ENCODE measurements at places on chromosomes 16 and 17.
A peak's percentile ranks its signal among the peaks of the same experiment; 100 is the strongest.

DNA sequence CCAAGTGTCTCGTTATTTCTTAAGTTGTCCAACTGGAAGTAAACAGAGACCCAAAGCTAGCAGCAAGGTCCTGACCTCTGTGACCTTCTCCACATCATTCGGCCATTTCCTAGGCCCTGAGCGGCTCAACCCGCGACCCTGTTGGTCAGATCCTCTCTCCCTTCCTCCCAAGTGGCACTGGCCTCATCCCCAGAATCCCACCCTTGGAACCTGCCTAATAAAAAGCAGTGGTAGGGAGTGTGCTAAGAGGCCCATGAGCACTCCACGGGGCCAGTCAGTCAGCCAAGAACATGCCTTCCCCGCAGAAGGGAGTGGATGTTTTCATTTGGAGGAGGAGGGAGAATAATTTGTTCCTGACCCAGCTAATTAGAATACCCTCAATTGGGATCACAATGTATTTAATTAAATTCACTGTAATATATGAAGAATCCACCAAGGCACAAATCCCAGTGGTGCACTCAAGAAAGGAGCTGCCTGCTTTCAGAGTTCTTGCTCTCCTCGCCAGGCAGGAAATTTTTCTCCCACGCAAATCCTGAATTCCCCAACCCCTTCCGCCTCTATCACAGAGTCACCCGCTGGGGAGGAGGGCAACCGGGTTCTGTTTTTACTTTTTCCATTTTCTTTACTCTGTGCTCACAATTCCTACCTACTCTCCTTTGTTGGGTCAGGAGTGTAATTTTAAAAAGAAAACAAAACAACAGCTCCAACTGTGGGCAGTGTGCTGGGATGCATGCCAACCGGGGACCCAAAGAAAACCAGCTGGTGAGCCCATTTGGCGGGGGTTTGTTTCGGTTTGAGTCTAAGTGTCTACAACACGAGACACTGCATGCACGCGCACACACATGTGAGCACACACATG, 153.4 kb downstream of the ZFHX3 start:
- DNase-seq: no peak

- no peak for DNase-seq
Measured at GRCh38 chr17:77117415-77117814, 23.4 kb upstream of the SEC14L1 start.

DNA sequence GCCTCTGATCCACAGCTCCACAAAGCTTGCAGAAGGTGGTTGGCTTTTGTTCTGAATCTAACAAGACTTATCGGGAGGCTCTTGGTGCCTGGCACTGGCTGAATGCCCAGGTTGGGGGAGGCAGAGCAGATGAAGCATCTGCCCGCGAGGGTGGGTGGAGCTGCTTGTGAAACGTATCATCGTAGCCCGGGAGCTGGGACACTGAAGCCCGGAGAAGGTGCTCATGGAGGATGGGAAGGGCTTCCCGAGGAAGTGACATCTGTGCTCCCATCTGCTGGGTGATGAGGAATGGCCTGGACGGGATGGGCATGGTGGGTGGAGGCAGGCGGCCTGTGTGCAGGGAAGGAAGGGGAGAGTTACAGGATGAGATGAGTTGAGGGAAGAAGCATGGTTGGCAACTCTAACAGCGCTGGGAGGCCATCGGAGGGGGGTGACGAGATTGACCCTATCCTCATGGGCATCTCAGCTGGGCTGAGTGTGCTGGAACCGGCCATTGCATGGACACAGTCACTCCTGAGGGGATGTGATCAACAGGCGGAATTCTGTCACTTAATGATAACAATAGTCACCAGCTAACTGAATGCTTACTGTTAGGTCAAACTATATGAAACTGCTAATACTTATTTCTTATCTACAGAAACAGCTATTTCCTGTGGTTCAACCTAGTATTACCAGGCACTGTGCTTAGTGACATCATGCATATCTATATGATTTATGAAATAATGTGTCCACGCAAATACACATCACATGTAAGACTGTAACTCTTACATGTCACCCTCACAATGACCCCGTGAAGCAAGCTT, 102.7 kb downstream of the ABCC6 start:
- no peak for DNase-seq

GRCh38 chr17:43627653-43628052, 34.1 kb downstream of the MEOX1 start:
- no peak for DNase-seq

GRCh38 chr16:898761-899682, 71.8 kb downstream of the LMF1 start:
- no peak for DNase-seq

GRCh38 chr17:74276051-74276476, 2.0 kb downstream of the DNAI2 start:
- DNase-seq: no peak

DNA sequence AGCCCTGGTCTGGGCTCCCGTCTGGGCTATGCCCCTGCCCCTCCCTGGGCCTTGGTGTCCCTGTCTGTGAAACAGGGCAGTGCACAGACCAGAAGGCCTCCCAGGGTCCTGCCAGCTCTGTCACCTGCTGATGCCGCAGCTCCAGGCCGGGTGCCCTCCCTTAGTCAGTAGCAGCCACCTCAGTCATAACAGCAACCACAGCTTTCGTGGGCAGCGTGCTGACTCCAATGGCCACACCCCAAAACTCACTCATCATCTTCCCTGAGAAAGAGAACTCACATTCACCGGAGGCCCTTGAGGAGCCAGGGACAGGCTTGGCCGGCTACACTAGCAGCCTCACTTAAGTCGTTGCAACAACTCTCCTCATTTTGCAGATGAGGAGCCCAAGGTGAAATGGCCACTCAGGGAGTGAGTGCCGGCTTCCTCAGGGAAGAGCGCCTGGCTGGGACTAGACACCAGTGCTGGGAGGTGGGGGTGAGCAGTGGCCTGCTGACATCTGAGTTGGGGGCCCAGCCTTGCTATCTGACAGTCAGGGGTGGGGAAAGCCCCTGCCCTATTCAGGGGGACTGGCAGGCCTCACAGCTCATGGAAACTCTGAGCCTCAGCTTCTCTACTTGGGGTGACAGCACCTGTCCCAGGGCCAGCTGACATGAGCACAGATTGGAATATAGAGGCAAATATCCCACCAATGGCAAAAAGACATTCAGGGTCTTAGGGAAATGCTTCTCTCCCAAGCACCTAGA, 22.6 kb downstream of the SLC5A10 start:
- DNase-seq: peak; percentile 66

DNA sequence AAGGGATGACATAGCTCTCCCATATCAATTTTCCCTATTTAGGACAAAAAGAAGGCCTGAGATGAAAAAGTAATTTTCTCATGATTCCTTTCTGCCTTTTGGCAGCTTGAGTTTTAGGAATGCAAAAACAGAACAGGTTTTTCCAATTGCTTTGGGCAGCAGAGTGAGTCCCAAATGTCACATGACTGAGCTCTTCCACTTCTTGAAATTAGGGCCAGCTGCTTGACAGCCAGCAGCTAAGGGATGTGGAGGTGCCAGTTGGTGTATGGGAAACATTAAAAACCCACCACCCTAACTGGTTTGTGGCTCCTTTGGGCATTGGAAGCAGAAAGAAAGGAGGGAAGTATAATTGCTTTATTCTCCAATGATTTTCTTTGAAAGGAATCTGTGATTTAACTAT, 133.8 kb upstream of the FAM20A start:
- no peak for DNase-seq

DNA sequence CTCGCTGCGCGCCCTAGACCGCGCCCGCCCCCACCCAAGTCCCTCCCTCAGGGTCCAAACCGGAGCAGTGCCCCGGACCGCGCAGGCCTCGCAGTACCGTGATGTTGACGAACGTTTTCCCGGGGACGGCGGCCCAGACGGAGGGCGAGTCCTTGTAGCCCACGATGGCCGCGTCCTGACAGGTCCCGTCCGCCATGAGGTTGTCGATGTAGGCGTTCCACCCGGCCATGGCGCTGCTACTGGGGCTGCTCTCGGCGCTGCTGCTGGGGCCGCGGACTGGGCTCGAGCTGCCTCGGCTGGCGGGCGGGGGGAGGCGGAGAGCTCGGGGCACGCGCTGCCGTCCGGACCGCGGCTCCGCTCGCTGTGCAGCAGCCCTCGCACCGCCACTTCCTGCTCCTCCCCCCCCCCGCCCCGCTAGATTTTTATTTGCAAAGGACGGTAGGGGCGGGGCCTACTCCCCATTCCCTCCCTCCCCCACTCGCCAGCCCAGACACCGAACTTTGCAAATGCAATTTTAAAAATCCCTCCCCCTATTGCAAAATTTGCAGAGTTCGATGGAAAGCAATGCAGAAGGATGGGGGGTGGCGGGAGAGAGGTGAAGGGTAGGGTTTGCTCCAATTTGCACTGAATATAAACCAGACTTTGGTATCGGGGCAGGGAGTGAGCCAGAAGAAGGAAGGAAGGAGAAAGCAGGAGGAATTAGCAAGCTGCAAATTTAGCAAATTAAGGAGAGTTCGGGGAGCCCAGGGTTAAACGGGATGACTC, at the start of gene PFN1:
TSS of gene PFN1 (minus strand) at position 365 of the 765 bp plus-strand sequence. CDS start at position 229, 136 bp downstream.
- peak; percentile 92 for DNase-seq

DNA sequence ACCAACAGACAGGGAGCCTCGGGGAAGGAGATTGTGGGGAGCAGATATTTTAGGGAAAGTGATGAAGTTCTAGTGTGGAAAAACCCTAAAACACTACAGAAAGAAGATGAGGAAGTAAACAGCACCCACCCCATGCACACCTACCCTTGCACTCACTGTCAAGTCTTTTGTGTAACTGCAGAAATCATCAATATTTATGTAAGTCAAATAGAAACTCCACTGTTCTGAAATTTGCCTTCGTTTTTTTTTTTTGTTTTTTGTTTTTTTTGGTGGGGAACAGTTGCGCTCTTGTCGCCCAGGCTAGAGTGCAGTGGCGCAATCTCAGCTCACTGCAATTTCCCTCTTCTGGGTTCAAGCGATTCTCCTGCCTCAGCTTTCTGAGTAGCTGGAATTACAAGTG, 273.4 kb downstream of the CPPED1 start:
- DNase-seq: no peak

DNA sequence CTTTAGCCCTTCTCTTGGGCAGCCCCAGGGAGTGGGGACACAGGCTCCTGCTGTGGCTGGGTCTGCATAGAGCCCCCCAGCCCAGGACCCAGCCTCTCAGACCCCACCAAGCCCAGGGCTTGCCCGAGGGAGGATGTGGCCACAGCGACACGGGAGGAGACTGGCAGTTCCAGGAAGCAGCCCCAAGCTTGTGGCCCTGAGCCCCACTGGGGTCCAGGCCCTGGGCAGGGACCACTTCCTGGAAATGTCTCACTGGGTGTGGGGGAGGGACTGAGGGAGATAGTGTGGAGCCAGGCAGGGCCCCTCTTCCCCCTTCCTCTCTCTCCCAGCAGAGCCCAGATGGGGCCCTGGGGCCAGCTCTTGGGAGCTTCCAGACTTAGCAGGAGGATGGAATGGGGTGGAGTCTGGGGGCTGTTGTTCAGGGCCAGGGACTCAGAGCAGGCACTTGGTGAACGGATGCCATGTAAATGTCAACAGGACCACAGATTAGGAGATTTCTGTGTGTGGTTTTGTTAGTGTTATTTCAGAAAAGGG, 35.3 kb downstream of the ADGRG5 start:
- DNase-seq: no peak

- DNase-seq: no peak
Measured at GRCh38 chr16:21260870-21261791, 17.0 kb downstream of the CRYM start.

DNA sequence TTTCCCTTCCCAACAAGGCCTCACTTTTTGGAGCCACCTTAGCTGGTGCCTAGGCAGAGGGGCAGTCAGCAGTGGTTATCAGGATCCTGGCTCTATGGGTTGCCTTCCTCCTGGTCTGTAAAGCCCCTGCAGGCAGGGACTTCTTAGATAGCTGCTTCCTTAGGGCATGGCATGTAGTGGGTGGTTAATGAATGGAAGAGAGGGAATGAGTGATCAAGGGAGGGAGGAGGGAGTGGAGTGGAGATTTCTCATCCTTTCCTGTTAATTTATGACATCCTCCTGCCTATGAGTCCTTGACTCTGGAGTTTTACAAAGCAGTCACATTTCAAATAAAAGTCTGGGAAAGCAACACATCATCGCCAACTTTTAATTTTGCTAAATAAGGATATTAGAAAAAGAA, 40.7 kb downstream of the SNX20 start:
- DNase-seq: no peak

GRCh38 chr17:55681342-55681700, 41.3 kb downstream of the TMEM100 start:
- no peak for DNase-seq

GRCh38 chr17:6940186-6940649, 55.6 kb upstream of the ALOX12 start:
- DNase-seq: no peak

GRCh38 chr17:8015957-8016631, 13.7 kb downstream of the GUCY2D start:
- no peak for DNase-seq

GRCh38 chr16:26717826-26718225, 348.9 kb upstream of the C16orf82 start:
- DNase-seq: no peak

GRCh38 chr16:4613636-4614570, 785 bp downstream of the UBALD1 start:
- DNase-seq: peak; percentile 55

DNA sequence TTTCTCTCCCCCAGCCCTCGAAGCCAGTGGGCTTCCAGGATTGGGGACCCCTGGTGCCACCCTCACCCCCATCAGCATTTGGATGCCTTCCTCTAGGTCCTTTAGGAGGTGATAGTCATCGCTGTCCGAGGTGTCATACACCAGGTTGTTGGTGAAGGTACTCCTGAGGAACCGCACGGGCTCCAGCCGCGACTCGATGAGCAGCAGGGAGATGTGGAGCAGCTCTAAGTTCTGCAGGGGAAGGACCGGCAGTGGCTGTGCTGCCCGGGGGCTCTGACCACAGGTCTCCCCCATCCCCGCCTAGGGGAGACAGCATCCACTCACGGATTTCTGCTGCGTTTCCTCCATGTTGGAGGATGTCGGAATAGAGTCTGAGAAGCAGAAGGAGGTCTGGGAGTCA, 962 bp downstream of the CSHL1 start:
- DNase-seq: no peak

GRCh38 chr17:32487473-32488176, 832 bp downstream of the CDK5R1 start:
- DNase-seq: peak; percentile 30

GRCh38 chr16:16120044-16120381, 103.3 kb downstream of the ABCC6 start:
- DNase-seq: no peak

DNA sequence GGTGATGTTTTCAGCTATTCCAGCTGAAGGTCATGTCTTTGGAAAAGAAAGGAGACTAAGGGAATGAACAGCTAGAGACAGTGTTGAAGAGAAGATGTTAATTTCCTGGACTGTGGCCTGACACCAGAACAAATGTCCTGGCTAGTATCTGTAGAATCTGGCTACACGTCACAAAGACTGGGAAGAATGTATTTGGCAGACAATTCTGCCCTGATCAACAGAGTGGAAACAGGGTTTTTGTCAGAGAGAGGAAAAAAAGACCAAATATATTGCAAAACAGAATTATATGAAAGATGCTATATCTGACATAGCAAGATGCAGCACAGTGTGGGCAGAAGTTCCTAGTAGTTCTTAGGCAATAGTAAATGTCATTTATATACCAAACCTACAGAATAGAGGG, 17.0 kb upstream of the ANKFN1 start:
- DNase-seq: no peak
